ENCODE measurements at places on chromosomes 7 and 10.

DNA sequence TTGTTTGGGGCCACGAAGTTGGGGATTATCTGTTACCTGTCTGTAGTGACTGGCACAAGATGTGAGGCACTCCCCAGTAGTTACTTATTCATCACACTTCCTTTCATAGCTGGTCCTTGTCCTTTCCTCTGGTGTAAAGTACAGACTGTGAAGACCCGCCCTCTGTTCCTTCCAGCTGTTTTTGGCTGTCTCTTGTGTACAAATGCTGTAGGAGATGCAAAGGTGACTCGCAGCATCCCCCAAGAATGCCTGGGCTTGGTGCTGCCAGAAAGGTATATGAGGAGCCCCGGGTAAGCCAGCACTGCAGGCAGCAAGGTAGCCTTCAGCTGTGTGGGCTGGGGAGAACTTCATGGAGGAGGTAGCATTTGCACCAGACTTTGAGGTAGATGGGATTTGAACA is 236.6 kb downstream of the EBF3 start:
- DNase-seq, result no peak

- no peak for DNase-seq
Measured at GRCh38 chr7:29401769-29402168, 161.9 kb upstream of the PRR15 start.

DNA sequence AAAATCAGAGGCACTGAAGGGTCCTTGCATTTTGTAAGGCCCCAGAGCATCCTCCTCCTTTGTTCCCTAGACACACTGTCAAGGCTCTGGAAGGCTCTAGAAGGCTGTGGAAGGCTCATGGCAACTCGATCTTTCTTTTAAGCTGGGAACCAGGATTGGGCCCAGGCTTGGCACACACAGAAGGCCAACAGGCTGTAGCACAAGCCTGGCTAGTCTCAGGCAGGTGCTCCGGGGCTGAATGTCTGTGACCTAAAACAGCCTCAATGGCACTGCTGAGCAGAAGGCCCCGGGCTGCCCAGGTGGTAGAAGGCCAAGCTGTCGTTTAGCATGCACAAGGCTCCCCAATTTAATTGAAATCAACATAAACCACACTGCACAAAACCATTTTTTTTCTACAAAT is 55.7 kb downstream of the PRKAG2 start:
- DNase-seq, result no peak

- DNase-seq, result no peak
Measured at GRCh38 chr7:54877683-54878082, 118.7 kb upstream of the SEC61G start.

DNA sequence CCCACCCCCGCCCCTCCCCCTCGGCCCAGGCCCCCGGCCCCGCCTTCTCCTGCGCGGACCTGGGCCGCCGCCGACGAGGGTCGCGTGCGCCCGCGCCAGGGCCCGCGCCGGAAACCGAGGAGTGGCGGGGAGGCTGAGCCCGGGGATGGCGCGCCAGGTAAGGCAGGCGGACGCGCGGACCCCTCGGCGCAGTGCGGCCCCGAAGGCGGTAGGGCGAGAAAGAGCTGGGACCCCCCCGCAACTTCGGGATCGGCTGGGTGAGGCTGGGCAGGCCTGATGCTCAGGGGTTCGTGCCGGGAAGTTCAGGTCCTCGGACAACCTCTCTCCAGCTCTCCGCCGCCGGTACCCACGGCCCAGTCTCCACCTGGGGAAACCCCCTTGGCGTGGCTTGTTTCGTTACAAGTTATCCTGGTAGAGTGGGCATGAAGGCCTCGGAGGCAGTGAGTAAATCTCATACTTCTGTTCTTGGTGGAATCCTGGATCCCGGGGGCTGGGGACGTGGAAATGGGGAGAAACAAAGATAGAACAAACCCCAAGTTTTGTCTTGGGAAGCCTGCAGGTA is 58.4 kb downstream of the ZNF467 start:
- DNase-seq, result no peak

DNA sequence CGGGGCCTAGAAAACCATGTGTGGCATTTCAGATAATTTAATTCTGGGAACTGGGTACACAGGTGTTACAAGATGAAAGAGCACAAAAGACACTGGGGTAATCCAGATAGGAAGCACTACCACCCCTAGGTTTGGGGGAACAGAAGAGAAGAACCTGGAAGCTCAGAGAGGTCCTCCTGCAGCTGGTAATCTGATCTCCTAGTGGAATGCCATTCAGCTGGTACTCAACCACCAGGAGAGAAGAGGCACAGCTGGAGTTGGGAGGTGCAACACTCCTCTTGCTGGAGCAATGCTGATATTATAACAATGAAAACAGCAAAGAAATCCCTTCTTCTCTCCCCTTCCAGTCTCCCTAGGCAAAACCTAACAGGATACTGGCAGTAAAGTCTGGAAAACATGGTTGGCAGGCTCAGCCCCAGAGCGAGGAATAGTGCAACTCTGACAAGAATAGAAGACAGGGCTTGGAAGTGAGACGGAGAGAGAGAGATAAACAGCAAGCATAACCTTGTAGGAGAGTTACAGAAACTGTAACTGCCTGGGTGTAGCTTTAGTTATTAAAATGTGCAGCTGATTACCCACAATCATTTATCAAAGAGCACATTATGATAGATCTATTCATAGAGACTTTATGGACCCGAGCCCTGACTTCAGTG is 35.0 kb downstream of the NRF1 start:
- no peak for DNase-seq

- no peak for DNase-seq
Measured at GRCh38 chr10:95831076-95831475, 75.1 kb downstream of the ENTPD1 start.

GRCh38 chr10:58851606-58852005 is 324.8 kb upstream of the PHYHIPL start:
- no peak for DNase-seq

- DNase-seq, result no peak
Measured at GRCh38 chr10:8840356-8840755, 785.9 kb downstream of the GATA3 start.

GRCh38 chr10:3047596-3047995 is 19.8 kb upstream of the PFKP start:
- DNase-seq, result no peak

GRCh38 chr10:77872151-77872946 is 54.2 kb downstream of the DLG5 start:
- no peak for DNase-seq

DNA sequence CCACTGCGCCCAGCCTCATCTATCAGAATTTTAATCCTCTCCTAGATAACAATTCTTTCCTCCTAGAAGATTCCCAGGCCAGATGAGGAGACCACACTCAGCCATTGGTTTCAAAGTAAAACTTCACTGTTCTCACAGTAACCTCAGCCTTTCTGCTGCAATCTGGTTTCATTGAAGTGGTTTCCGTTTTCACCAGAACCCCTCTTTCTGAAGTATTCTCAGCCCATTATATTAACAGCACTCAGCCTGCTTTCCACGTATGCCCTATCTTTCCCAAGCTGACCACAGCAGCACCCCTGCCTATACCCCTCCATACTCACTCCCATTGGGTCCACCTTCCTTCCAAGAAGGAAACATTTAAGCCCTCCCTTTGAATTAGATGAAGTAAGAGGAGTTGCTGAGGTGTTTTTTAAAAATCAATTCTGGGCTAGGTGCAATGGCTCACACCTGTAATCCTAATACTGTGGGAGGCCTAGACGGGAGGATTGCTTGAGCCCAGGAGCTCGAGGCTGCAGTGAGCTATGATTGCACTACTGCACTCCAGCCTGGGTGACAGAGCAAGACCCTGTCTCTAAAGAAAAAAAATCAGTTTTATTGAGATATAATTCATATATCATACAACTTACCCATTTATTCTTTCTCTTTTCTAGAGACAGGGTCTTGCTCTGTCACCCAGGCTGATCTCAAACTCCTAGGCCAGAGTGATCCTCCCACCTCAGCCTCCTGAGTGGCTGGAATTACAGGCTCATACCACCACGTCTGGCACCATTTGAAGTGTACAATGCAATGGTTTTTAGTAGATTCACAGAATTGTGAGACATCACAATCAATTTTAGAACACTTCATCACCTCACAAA is 11.3 kb downstream of the PLAU start:
- DNase-seq, result no peak

DNA sequence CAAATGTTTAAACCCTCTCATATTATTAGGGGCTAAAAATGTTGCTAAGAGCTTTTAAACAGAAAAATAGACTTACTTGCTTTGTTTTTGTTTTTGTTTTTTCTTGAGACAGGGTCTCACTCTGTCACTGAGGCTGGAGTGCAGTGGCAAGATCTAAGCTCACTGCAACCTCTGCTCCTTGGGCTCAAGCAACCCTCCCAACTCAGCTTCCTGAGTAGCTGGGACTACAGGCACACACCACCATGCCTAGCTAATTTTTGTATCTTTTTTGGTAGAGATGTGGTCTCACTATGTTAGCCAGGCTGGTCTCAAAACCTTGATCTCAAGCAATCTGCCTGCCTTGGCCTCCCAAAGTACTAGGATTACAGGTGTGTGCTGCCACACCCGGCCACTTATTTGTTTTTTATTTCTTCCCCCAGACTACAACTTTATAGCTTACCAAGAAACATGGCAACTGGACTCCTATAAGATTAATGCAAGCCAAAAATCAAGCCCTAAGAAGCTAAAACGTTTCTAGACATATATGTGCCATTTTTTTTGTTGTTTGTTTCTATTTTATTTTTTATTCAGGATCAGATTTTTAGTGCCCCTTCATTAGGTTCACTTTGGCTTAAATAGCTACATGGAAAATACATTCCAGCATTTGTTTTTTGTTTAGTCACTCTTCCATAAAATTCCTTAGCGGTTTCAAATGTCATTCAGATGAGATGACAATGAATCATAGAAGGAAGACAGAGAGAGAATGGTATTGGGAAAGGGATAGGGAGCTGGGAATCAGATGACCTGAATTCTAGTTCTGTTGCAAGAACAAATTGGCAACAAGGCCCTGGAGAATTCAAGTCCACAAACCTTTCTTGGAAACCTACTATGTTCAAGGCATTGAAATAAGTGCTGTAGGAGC is 163.4 kb upstream of the MKLN1 start:
- DNase-seq, result no peak

DNA sequence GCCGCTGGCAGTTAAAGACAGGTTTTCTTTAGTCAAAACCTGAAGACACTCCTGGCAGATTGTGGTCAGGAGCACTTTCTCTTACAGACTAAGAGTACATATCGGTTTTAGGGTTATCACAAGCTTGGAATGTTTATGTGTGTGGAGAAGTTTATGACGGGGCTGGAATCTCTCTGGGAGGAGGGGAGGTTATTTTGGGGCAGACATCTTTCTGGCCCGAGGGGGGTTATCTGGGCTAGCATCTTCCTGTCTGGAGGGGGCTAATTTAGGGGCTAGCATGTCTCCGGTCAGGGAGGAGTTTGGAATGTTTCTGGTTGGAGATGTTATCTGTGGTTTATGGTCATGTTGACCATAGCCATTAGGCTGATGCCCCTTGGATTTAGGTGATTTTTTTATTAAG is 141.2 kb upstream of the KIF5B start:
- no peak for DNase-seq

DNA sequence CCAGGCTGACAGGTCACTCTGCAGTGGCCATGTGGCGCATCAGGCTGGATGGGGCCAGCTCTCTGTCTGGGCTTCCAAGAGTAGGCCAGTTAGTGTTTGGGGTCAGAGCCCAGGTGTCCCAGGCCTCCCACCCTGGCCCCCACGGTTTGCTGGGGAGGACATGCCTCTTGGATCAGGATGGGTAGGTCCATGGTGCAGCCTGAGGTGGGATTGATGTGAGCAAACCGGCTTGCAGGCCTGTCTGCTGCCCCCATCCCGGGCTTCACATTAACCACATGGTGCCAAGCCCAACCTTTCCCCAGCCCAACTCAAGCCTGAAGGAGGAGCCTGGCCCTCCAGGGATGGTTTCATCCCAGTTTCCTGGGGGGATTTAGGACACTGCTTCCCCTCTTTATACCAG is 39.2 kb downstream of the LDB3 start:
- no peak for DNase-seq

DNA sequence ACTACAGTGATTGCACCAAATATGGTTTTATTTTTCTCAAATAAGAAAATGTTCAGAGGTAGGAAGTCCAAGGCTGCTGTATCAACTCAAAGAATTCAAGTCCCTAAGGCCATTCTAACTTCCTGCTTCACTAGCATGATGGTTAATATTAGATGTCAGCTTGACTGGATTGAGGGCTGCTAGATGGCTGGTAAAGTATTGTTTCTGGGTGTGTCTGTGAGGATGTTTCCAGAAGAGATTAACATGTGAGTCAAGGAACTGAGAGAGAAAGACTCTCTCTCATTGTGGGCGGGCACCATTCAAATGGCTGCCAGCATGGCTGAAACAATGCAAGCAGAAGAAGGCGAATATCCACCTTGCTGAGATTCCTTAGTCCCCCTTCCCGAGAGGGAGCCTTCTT is 77.4 kb upstream of the NRBF2 start:
- DNase-seq, result no peak

GRCh38 chr7:87231711-87232110 is 12.2 kb upstream of the TMEM243 start:
- no peak for DNase-seq

- DNase-seq, result no peak
Measured at GRCh38 chr7:71323726-71324125, 191.8 kb downstream of the GALNT17 start.

DNA sequence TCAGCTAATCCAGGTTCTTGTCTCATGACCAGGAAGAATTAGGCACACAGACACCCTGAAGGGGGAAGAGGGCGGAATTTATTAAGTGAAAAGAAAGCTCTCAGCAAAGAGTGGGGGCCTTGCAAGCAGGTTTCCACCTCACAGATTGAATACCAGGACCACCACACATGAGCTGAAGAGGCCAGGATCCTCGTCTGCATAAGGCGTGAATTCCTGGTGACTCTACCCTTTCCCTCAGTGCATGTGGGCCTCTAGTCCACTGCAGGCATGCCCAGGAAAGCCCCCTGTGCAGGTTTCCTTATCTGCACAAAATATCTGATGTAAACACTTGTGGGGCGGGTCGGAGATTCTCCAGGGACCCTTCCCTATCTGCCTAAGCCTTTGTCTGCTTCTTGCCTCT is 782.1 kb upstream of the LRRN3 start:
- no peak for DNase-seq

DNA sequence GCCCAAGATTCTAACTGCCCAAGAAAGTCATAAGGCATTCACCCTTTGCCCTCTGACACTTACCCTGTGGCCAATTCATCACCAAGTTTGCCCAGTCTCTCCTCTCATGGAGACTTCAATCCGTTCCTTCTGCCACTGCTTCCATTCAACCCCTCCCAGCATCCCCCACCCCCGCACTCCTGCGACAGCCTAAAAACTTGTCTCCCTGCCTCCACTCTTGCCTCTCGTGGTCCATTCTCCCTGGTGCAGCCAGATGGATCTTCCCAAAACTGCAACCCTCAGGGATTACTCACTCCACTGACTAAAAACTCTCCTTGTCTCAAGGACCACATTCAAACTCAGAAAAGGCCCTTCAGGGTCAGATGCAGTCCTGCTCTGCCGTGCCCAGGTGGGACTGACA is 32.3 kb upstream of the PLXNA4 start:
- DNase-seq, result no peak

DNA sequence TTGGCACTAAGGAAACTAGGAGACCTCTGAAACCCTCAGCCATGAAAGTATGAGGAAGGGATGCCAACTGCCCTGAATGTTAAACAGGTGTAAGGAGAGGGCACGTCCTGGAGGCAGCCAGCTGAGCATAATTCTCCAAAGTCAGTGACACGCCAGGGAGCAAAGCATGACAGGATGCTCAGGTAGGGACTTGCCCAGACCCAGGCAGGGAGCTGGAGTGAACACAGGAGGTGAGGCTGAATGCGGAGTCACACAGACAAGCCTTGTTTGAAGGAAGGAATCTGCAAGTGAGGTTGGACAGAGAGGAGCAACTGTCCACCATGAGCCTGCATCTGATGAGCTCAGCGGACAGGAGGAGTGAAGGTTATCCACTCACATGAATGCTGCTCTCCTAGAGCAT is 41.5 kb downstream of the KLRG2 start:
- no peak for DNase-seq

GRCh38 chr10:48803801-48804584 is 119.3 kb downstream of the WDFY4 start:
- DNase-seq, result no peak

Measured in stimulated activated CD8-positive, alpha-beta memory T cell treated with anti-CD3 and anti-CD28 coated beads, Interleukin-4, amount 100 ng/mL, for 1 hour (primary cell).